ENCODE measurements at places on chromosomes 5 and 9. TPM values are rescaled to one million over a fixed set of nuclear protein-coding genes. Genes with fewer than 3 reads are reported as not detected.

DNA sequence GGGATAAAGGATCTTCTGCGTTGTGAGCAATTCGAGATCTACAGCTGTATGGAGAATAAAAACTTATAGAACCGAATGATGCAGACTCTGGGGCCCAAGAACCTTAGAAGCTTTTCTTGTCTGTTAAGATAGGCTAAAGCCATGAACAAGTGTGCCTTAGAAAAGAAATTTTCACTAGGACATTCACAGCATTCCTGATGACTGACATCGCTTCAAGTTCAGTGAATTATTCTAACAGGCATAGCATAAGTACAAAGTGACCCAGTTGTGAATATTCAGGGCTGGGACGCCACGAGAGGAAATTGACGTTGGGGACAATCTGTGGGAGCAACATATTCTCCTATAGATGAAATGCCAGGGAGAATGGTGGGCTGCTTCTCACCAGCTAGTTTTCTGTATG lies 32.0 kb upstream of the PANK3 start:
- no peak for DNase-seq

DNA sequence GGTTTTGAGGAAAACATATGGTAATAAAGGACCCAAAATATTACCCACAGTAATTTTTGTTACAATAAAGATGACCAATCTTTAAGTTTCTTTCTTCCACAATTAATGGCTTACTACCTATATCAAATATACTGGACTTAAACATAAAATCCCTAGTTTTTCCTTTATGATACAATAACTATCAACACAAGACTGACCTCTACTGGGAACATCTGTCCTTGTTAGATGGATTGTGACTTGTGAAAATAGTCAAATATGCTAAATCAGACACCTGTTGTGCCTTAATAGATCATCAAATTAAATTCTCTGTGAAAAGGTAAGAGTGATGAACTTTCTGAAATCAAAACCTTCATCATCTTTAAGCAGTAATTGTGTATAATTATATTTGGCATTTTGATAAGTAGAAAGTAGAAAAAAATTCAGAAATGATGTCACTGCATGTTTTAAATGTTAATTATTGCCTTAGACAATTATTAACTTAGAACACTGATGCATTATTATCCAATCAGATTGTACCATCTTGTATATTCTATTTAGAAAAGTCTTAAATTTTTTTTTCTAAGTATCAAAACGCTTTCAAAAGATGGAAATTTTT lies 113.6 kb downstream of the DEPDC1B start:
- no peak for DNase-seq

DNA sequence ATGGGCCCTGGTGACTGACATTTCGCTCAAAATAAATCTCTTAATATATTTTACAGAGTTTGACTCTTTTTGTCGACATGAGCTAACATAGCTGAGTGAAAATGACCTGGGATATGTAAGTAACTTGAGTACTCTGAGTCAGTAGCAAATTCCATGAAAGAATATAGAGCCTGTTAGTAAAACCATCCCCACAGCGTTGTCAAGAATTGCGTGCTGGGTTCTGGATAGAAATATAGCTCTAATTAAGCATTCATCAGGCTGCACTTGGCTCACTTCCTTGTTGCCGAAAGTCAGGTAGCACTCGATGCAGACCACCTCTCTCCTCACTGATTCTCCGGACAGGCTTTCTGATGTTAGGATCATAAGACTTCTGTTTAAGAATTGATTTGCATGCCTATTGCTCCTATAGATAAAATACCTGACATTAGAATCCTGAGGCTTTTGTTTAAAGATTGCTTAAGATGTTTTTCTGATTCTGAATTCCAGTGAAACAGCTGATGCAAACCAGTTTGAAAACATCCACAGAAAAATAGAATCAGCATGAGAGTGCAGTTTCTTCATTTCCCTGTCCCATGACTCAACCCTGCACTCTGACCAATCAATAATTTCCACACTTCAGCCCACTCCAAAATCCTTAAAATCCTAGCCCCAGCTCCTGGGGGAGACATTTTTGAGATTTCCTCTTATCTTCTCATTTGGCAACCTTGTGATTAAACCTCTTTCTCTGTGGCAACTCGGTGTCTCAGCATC lies 310.6 kb downstream of the DIRAS2 start:
- no peak for DNase-seq

DNA sequence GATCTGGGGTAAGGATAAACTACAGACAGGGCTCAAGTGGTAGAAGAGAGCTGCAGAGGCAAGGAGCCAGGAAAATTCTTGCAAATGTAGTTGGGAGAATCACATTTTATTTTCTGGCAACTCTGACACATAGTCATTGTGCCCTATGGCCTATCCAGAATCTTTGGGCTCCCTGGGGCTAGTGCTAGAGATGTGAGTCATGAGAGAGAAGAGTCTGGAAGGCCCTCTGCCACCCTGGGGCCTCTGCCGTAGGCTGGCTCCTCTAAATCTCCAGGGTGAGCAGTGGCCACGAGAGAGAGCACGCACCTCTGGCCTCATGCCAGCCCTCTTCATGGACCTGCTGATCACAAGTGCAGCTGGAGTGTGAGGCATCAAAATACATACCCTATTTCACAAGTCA lies 74.3 kb upstream of the SSBP2 start:
- peak; percentile 98 for DNase-seq

The LCN9 gene
- not detected for total RNA-seq

- DNase-seq, result no peak
Observed at GRCh38 chr9:136582977-136583735, 37.3 kb upstream of the NOTCH1 start.

DNA sequence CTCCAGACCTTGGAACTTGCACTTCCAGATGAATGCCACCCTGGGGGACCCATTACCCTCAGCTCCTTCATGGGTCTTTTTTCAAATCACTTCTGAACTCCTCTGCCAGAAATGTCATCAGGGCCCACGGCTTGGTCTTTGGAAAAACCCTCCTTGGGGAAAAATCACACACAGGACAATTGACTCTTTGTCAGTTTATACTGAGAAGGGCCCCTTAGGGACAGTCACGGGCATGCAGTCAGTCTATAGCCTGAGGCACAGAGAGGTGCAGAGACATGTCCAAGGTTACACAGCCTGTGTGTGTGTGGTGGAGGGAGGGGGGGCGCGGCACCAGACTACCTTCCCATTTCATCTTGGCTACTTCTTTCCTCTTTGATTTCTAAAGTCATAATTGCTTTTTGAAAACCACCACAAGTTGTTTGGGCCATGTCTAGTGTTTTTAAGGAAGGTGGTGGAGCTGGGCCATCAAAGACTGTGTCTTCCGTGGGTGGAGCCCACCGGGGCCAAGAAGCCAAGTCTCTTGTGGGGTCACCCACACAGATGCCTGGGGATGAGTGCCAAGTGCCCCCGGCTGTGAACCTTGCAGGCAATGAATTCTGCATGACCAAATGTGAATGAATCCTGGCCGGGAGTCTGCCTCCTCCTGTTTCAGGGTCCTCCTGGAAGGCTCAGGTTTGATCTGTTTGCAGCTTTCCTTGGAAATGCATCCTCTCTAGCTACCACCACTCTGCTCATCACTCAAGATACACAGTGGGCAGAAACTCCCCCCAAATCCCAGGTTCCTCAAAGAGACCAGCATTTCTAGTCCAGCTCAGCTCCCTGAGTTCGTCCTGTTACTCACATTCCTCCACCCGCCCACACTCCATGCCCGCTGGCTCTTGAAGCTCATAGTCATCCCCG lies 200.1 kb upstream of the TBC1D2 start:
- DNase-seq, result peak; percentile 69

- DNase-seq, result no peak
Observed at GRCh38 chr9:28234133-28234893, 661.0 kb upstream of the C9orf72 start.

- no peak for DNase-seq
Observed at GRCh38 chr5:179780362-179780761, 13.4 kb upstream of the LTC4S start.

DNA sequence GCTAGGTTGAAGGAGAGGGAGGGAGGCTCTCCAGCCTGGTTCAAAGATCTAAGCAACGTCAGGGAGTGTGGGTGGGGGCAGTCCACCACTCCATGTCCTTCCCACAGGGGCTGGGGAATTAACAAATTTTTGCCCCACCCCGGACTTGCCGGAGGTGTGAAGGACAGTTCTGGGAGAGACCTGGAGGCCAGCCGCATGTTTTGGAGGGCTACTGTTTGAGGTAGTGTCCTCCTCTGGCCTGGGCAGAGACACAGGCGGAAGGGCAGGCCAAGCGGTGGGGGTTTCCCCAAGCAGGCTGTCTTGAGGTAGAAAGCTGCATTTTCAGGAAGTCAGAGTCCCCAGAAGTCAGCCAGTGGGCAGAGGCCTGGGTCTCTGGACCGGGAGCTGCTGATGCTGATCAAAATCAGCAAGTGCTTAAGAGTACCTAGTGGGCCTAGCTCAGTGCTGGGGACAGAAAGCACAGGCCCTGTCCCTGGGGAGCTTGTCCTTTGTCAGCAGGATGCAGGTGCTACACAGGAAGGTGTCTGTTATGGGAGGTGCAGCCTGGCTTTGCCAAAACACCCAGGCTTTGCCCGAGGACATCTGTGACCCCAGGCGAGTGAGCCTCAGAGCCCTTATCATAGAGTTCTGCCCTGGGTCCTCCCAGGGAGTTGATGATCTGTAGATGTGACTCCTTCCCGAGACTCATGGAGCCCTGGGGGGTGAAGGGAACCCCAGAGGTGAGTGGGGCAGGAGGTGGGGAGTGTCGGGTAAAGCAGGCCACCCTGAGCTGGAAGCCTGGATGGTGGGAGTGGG lies 18.5 kb downstream of the JADE2 start:
- DNase-seq, result no peak

- no peak for DNase-seq
Observed at GRCh38 chr5:14685757-14686156, 21.2 kb downstream of the OTULIN start.

The OR1J2 gene
- total RNA-seq, result not detected

DNA sequence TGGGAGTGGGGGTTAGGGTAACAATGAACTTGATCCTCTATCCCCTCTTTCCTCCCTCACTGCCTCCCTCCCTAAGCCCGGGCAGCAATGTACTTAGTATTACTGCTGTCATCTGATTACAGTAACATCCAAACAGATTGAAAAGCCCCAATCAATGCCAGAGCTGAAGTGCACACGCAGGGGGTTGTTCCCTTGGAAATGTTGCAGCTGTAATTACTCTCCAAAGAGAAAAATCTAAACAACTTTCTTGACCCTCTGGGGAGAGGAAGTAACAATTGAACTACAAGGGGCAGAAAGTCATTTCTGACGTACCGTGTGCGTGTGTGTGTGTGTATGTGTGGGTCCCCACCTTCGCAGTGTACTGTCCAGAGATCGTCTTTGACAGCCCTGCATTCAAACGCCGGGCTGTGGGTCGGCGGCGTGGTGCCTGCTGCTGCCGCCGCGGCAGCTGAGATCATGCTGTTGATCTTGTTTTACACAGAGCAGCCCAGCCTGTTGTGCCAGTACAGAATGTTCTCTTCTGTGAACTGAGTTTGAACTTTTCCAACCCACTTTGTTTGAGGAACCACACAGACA lies 66.0 kb upstream of the KLF9 start:
- DNase-seq, result peak; percentile 91

DNA sequence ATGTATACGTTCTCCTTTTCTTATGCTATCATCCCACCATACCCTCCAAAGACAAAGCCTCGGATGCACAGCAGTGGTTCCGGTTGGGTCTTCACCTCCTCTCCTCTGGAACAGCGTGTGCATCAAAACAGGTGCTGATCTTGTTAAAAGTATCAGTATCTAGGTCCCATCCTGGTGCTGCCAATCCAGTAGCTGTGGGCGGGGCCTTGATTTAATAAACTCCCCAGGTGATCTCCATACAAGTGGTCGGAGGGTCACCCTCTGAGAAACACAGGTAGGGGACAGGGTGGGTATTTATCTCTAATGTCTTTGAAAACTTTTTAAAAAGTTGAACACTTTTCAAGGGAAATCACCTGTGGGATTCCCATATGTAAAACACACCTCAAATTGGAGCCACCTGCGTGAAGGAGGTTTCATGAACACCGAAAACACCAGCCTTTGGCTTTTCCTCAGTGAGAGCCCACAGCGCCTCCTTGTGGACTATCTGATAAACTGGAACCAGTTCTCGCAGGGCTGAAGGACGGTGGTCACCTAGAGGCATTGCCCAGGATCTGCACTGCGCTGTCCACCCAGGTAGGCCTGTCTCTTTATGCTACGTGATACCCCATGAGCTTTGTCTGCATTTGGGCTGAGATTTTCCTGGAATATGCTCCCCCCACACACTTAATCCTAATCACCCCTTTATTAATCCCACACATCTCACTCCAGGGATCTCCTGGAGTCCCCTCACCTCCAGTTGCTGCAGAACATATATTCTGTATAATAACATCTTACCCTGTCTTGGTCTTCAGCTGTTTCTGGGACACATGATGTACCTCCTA lies 80.5 kb upstream of the EPB41L4B start:
- peak; percentile 67 for DNase-seq

GRCh38 chr5:139104577-139105276 lies 93.4 kb downstream of the SIL1 start:
- peak; percentile 66 for DNase-seq

The SIT1 gene
- 1.1 TPM for total RNA-seq

- no peak for DNase-seq
Observed at GRCh38 chr5:39765366-39765765, 340.6 kb upstream of the DAB2 start.

DNA sequence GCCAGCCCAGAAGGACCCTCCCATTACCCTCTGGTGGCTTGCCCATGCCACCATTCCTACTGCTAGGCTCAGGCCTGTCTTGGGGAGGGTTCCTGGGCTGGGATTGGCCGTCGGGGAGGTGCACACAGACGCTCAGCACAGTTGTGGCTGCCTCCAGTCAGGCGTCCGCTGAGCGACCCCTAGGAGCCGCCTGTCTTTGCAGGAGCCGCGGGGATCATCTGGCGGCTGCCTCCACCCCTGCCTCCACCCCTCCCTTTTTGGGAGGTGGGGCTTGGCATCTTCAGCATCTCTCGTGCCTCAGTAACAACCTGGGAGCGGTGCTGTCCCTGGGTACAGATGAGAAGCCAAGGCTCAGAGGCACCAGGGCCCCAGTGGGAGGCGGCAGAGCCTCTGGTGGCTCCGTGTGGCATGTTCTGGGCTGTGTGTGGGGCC lies 39.6 kb downstream of the RXRA start:
- DNase-seq, result peak; percentile 76

DNA sequence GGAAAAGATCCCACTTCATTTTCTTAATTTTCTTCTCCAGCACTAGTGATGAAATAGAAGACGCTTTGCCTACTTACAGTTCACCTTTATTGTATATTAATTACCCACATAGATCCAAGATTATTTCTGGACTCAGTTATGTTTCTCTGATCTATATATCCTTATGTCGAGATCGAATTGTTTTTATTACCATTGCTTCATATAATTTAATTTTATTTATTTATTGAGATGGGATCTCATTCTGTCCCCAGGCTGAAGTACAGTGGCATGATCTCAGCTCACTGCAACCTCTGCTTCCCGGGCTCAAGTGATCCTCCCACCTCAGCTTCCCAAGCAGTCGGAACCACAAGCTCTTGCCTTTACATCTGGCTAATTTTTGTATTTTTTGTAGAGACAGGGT lies 121.3 kb downstream of the UGCG start:
- no peak for DNase-seq
